ENCODE measurements at places on chromosomes 7 and 10.

- DNase-seq = peak; percentile 17
Observed at GRCh38 chr7:149662591-149663095, 110.7 kb downstream of the ZNF467 start.

GRCh38 chr10:70440296-70441160 lies 953 bp downstream of the NODAL start:
- no peak for DNase-seq

GRCh38 chr10:43223056-43223455 lies 43.8 kb downstream of the RASGEF1A start:
- DNase-seq = no peak

DNA sequence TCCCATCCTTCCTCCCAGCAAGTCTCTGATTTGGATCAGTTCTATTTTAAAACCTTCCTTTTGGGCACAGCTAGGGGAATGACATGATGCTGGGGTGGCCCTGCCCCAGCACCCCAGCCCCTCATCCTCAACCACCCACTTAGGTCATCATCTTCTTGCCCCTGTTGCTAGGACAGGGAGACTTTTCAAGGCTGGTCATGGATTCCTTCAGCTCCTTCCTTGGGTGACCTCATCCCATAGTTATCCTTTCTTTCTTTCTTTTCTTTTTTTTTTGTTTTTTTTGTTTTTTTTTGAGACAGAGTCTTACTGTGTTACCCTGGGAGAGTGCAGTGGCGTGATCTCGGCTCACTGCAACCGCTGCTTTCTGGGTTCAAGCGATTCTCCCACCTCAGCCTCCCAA lies 127.2 kb downstream of the WDFY4 start:
- no peak for DNase-seq

- DNase-seq = no peak
Observed at GRCh38 chr7:142562688-142563087, 186.6 kb upstream of the PRSS1 start.

DNA sequence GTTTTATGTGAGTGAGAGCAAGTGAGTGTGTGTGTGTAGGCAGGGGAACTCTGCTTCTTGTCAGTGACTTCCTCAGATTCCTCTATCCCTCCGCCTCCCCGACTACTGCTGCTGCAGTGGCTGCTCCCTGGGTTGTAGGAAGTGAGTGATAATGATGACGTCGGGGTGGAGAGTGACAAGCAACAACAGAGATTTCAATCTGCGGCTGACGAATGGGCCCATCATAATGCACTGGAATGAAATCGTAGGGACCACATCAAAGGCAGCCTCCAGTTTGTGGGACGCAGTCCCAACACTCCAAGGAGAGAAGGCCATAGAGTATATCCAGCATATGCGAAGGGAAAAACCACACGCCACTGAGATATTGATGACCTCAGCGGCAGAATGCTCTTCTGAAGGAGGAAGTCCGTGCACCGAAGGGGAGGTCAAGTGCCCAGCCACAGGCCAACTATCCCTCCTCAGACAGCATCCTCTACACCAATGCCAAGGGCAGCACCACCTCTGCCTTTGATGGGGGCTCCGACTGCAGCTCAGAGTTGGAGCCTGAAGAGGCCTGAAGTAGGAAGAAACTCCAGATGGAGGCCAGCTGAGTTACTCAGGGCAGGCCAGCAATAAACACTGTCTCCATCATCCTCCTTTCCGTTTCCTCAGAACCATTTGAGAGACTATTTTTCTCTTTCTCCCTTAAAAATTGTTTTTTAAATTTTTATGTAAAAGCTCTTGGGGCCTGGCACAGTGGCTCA lies 11.3 kb upstream of the STMP1 start:
- no peak for DNase-seq

DNA sequence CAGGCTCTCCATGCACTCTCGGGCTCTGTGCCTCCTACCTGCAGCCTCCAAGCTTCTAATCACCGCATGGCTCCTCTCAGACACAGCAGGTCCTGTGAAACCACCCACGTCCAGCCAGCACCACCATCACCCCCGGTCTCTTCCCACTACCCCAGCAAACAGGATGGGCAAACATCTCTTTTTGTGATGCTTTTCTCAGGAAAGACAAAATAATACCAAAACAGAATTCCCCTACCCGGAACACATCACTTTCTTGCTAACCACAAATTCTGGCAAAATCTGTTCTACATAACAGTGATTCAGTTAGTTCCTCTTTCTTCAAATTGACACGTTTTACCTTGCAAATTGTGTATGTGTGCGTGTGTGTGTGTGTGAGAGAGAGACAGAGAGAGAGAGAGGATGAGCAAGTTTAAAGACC lies 6.5 kb downstream of the SNX8 start:
- DNase-seq = no peak

DNA sequence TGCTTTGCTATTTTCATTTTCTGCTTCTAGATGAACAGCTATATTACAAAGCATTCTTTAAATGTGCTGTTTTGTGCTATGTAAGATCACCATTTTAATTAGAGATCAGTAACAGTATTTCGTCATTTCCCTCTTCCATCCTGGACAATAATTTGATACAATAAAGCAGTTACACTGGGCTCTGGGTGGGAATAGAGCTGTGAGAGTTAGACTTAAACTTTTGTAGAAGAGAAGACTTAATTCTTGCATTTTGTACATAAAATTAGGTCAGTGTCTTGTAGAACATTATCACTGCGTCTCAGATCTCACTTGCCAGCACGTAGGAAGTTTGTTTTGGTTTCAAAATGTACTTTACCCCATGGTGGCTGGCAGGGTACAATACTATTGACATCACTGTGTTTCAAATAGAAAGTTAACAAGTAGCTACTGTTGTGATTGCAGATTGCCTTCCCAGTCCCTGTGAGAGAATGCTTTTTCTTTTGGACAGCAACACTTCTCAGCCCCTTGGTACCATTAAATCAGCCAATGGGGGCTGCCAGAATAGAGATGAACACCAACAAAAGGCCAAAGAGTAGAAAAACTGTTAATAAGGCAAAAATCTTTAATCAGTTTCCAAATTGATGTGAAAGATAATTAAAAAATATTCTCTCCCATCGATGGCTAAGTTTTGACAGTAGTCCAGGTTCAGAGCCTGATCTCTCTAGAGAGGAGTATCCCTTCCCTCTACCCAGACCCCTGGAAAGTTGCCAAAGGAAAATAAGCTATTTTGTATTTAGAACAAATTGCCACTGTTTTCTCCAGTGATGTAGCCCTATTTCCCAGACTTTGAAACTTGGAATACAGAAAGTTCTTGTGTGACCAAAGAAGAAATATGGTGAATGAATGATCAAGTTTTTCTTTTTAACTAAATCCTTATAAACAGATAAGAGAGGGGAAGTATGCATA lies 35.1 kb downstream of the SMNDC1 start:
- DNase-seq = no peak
